Fibroblast of skin of abdomen (primary cell): ENCODE measurements at places on chromosomes 4 and X.

DNA sequence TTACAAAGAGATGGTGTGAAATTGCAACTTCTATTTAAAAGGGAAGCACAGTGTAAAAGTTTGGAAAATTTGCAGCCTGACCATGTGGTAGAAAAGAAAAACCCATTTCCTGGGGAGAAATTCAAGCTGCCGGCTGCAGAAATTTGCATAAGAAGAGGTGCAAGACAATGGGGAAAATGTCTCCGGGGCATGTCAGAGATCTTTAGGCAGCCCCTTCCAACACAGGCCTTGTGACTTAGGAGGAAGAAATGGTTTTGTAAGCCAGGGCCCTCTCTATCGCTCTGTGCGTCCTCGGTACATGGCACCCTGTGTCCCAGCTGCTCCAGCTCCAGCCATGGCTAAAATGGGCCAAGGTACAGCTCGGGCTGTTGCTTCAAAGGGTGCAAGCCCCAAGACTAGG, 40.4 kb downstream of the CCDC158 start:
- DNase-seq = no peak

GRCh38 chr4:3533423-3533820, 1.2 kb upstream of the LRPAP1 start:
- no peak for DNase-seq

- DNase-seq = no peak
These were observed 36.4 kb upstream of the UGT2B4 start for GRCh38 chr4:69532125-69532524.

DNA sequence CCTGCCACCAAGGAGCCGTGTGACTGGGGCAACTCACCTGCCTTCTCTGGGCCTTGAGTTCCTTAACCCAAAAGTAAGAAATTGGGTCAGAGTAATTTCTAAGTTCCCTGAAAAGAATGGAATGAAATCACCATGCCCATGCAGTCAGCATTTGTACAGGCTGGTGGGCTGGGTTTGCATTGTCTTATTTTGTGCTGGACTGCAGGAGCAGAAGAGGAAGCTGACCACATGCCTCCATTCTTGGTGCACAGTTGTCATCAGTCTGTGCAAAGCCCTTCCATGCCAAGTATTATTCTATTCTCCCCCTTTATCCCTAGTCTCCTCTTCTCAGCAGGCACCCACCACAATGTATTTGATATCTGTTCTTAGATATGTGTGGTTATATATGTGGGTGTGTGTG, 56.3 kb downstream of the FHDC1 start:
- DNase-seq = no peak

DNA sequence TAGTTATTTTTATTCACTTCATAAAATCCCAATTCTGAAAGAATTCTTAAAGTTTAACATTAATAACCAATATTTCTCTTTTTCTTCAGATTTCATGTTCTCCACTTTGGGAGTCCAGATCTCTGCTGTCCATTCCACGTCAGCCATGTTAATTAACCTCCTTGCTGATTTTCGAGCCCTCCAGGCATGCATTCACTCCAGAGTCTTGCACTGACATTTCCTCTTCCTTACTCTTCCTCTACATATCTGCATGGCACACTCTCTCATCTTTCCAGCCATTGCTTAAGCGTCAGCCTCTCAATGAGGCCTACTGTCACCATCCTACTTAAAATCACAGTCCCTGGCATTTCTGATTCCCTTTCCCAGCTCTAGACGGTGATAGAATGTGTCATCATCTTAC, 144.8 kb downstream of the MAD2L1 start:
- no peak for DNase-seq

DNA sequence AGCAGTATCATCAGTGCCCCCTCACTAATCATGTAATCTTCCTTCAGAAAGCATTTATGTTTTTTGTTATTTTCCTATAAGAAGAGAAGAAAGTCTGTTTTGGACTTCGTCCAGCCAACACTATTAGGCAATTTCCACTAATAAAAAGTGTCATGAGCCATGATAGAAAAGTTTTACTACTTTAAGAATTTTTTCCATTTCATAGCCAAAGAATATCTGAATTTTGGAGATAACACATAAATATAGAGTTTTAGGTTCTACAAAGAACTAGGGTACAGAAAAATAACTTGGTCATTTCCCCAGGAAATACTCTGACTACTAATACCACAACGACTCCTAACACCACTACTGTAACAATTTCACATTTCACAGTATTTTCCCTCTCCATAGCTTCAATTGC, 41.8 kb upstream of the VEGFC start:
- DNase-seq = no peak

DNA sequence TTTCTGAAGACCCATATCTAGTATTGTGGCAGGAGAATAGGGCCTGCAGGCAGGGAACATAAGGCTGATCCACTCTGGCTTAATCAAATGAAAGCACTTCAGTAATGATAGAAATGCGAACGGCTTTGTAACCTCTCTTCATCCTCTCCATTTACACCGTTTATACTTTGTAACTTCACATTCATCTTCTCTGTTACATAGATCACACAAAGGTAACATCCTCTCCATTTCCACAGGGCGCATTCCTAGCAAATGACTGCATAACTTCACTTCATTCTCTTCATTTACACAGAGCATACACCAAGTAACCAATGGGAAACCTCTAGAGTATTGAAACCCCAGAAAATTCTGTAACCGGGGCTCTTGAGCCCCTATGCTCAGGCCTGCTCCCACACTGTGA, 65.5 kb upstream of the SLC34A2 start:
- DNase-seq = no peak

GRCh38 chr4:20506827-20507226, 193.4 kb upstream of the PACRGL start:
- DNase-seq = peak; percentile 78

DNA sequence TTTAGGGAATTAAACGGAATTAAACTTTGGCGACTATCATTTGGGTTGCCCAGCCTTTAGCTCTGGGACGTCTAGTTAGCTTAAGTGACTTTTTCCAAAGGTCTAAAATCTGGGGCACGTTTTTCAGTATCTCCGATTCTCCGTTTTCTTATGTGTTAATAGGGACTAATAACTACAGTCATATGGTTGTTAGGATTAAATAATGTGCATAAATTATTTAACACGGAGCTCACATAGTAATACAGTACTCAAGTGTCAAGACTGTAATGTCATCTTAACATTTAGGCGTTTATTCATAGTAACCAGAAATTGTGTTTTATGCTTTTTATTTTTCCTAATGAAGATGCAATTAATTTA, 466 bp upstream of the CCNA2 start:
- no peak for DNase-seq

GRCh38 chr4:159443975-159444374, 341.1 kb downstream of the RAPGEF2 start:
- DNase-seq = no peak

GRCh38 chr4:148831945-148832344, 389.7 kb upstream of the NR3C2 start:
- peak; percentile 92 for DNase-seq

DNA sequence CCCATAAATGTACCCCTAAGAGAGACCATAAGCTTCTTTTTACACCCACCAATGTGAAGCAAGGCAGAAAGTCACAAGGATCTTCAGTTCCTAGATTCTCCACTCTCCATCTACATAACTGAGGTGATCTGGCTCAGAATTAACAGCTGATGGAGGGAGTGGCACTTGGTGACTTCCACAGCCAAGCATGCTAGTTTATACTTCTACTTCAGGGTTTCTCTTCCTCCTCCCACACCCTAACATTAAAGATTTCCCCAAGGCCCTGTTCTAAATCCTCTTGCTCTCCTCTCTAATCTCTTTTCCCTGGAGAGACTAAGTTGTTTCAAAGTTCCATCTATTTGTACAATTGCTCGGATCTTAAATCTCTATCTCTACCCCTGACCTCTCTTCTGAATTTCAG, 81.1 kb downstream of the MBNL3 start:
- DNase-seq = no peak

DNA sequence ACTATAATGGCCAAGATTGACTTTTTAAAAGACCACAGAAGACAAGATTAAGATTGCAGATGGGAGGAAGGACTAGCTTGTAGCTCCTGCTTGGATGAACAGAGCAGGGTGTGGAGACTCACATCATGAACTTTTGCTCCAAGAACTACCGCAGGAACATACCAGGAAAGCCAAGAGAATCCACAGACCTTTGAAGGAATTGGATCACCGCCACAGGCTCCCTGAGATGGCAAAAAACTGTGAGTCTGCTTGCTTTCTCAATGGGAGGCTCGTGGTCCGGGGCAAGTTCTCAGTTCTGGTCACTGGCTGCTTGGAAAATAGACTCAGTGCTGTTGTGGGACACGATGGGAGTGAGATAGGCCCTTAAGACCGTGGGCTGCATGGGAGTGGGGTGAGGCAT, 276.6 kb downstream of the CCSER1 start:
- no peak for DNase-seq

DNA sequence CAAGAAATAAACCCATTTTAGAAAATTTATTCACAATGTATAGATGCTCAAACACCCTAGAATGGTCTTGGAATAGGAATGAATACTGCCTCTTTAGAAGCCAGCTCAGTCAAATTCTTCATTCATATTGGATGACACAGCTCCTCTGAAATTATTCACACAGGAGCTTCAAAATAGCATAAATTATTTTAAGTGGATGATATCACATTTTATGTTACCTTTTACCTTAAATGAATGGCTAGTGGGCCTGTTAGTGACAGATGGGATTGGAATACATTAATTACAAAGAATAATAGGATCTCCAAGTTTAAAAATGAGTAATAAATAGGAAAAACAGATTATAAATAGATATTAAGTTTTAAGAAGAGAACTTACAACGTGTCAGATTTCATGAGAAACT, 184.4 kb downstream of the GABRB1 start:
- peak; percentile 45 for DNase-seq

GRCh38 chr4:118953276-118953675, 64.6 kb downstream of the SYNPO2 start:
- peak; percentile 73 for DNase-seq

DNA sequence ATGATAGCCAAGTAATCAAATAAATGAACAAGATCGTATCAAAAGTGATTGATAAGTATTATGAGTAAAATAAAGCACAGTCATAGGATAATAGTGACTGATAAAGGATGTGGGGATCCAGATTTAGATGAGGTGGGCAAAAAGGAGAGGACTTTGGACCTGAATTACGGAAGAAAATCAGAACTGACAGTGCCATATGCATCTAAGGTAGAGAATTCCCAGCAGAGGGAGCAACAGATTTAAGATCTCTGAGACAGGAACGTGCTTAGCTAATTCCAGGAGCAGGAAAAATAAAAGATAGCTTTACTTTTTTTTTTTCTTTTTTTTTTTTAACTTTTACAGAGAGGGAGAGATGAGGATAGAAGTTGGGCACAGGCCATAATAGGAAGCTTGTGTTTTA, 189.9 kb downstream of the NWD2 start:
- no peak for DNase-seq

GRCh38 chr4:59814402-59815010, 1385.6 kb upstream of the ADGRL3 start:
- DNase-seq = no peak

GRCh38 chr4:155889031-155889793, 14.3 kb upstream of the TDO2 start:
- DNase-seq = peak; percentile 90

GRCh38 chr4:108888769-108889168, 125.9 kb upstream of the ETNPPL start:
- peak; percentile 43 for DNase-seq
